ENCODE measurements at places on chromosomes 16 and 17.

DNA sequence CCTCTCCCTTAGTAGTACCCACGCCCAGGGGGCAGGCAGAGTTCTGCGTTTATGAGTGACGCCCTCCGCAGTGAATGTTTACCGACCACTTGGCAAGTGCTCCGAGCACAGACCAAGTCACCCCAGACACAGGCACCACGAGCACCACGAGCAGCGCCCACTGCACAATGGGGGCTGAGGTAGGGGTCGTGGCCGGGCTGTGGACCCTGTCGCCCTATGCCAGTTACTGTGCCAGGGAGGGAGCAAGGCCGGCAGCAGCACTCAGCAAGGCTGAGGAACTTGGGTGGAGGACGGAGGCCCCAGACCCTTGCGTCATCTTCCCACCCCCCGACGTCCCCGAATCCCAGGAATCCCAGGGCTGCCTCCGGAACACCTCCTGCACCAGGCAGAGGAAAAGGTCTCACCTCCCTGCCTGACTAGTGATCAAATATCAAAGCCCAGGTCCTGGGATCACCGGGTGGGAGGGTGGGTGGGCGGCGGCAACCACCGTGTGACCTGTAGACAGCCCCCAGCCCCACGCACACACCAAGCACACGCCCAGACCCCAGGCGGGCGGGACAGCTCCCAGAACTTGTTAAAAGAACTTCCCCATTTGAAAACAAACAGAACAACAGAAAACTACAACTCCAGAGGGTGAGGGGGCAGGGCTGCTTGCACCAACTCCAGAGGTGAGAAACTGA, 5.4 kb downstream of the VASN start:
- no peak for DNase-seq

DNA sequence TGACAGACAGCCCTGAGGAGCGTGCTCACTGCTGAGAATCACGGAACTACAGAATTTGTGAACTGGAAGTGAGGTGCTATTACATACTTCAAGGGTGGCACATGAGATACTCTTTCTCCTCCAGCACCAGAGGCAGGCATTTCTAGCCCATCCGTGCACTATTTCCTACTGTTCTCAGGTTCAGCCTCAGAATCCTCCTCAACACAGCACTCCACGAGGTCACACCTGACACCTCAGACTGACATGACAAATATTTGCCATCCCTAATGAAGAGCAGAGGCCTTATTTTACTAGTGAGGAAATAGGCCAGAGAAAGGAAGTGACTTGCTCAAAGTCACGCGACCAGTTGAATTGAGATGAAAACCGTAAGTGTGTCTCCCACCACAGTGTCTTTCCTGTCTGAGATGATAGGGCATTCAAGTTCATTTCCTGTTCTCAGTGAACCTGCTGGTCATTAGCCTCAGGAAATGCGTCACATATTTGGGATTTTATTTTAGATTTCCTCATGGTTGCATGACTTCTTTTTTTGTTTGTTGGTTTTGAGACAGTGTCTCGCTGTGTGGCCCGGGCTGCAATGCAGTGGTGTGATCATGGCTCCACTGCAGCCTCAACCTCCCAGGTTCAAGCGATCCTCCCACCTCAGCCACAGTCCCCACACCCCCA, 23.6 kb downstream of the SEZ6 start:
- DNase-seq = peak; percentile 22

DNA sequence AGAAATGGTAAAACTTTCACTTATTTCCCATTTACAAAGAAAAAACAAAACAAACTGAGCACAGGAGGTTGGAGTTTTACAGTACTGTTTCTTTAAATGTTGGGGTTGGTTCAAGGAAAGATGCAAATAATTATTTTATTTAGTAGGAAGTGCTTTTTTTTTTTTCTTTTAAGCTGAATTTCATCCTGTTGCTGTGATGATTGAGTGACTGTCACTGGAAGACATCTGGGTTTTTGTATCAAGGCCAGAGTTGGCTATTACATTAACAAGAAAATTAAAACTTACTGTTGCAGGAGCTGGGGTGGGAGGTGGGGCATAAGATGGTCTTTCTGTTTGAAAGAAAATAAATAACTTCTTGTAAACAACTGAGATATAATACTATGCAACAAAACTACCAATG, 2.3 kb downstream of the SMARCE1 start:
- no peak for DNase-seq

DNA sequence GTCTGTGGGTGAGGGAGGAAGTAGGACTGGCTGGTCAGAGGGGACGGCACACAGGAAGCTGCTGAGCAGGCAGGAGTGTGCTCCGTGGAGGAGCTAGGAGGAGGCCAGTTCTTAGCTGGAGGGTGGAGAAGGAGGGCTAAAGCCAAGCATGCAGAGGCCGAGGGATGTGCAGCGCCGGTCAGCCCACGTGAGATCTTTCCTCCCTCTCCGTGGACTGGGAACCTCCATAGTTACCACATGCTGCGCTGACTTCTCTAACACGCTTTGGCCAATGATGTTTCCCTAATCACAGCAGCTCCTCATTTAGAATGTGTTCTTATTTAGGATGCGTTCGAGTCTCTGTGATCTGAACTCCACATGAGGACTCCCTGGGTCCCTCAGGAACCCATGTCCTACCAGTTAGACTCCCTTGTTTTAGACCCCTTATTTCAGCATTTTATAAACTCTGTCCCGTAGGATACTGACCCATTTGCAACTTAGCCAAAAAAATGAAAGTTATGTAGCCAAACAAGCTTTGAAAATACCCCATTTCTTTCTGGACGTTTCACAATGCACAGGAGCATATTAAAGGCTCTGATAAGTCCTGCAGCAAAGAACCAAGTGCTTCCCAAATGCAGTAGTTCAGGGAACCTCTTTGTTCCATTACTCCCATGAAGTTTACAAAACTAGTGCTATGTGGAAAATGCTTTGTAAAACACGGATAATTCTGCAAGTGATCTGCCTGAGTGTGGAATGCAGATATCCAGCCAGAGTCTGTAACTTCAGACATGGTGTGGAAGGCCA, 51.4 kb downstream of the IRF8 start:
- no peak for DNase-seq

DNA sequence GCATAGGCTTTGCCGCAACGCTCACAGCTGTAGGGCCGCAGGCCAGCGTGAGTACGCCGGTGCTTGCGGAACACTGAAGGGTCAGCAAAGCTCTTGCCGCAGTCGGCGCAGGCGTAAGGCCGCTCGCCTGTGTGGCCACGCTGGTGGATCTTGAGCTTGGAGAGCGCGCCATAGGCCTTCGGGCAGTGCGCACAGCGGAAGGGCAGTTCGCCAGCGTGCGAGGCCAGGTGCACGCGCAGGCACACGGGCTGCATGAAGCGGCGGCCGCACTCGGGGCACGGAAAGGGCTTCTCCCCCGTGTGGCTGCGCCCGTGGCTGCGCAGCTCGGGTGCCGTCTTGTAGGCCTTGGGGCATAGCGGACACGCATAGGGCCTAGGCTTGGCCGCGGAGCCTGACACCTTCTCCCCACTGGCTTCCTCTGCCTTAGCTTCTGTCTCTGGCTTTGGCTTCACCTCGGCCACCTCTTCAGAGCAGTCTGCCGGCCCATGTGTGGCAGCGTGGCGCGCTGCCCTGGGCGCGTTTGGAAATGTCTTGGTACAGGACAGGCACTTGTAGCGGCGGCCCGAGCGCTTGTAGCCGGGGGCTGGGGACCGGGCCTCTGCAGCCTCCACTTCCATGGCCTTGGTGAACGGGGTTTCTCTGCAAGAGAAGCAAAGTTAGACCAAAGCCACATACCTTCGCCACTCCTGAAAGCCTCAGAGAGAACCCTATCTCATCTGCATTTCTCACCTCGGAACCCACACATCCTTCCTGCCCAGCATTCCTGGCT, 10.0 kb downstream of the ZNF668 start:
- DNase-seq = no peak

DNA sequence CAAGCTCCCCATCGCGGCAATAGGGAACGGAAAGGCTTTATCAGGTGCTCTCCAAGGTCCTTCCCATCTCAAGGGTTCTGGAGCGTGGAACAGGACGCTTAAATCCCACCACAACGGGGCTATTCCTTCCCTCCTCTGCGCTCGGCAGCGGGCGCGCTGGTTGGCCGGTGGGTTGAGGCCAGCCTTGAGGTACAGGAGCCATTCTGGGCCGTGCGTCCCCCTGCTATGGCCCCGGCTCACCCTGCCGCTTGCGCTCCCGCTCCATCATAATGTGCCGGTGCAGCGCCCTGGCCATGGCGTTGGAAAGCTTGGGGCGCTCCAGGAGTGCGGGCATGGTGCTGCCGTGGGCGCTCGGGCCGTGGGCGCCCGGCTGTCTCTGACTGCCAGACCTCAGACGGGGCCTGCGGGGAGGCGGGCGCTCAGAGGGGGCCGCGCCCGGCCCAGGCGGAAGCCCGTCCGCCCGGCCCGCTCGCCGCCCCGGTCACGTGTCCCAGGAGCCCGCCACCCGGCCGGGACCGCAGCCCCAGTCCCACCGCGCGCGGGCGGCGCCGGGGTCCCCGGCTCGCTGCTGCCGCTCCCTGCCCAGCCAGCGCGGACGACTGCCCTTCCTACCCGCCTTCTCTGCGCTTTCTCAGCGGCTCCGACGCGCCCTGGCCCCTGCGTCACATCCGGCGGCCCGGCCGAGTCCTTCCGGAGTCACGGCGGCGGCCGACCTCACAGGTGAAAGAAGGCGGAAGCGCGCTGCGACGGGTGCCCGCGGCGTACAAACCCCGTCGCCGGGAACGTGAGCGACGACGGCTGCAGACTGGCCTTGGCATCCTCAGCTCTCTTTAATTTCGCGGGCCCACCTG, at the start of gene GPS2:
GPS2 (minus strand) TSS at position 642 of the 851 bp plus-strand sequence; CDS start at position 334, 308 bp downstream.
- DNase-seq = peak; percentile 83

DNA sequence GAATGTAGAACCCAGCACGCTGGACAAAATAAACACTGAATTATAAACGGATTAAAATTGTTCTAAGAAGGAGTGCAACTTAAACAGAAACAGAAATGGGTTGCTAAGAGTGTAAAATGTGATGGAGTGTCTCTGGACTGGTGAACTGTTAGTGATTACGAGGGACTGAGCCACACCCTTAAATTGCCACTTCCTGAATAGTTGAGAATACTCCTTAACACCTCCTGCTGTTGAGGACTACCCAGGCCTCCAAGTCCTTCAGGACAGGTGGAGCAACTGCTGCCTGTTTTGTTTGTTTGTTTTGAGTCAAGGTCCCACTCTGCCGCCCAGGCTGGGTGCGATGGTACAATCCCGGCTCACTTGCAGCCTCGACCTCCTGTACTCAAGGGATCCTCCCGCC, 25.8 kb upstream of the IRF8 start:
- DNase-seq = no peak

DNA sequence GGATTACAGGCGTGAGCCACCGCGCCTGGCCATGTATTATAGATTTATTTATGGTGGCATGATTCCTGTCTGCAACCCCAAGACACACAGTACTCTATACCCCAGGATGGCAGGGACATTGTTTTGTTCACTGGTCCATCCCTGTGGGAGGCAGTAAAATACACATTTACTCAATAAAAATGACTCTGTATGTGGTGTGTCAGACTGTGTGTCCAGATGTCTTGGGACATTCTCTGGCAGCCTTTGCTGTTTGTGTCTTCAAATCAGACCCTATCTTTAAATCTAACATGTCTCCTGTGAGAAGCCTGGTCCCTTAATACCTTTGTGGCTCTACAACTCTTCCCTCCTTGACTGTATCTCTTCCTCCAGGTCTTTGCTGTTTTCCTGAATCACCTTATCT, 1.7 kb upstream of the COASY start:
- DNase-seq = no peak

DNA sequence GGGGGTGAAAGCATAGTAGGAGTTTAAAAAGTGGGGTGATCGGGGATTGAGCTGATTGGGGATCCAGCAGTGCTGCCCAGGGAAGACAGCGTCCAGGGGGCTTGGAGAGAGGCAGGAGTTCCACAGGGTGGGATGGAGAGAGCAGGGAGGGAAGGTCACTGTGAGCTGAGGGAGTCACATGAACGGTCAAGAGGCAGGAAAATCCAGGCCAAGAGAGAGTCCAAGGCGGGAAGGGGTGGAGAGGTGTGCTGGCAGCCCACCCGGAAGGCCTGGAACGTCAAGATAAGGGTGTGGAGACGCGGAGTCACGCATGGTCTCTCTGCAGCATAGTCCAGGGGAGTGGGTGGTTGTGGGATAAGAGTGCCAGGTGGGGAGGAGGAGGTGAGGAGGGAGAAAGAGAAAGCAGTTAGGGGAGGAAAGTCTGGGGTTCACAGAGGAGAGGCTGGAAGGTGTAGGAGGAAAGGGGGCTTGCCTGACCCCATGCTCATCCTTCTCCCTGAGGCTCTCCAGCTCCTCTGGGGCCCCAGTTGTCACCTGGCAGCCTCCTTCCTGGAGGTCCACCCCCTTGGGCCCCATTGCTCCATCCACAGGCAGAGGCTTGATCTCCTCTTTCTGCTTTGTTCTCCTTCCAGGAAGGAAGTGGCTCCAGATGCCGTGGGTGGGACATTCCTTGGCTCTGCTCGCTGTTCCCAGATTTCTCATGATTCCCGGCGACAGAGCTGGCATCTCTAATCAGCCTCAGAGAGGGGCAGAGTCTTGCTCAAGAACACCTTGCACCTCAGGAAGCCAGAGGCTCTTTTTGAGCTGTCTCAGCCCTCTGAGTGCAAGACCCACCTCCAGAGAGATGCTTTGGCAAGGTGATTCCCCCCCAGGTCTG, 28.7 kb downstream of the CCR7 start:
- DNase-seq = no peak

- DNase-seq = no peak
Measured at GRCh38 chr16:64693946-64694345, 427.9 kb downstream of the CDH11 start.

- no peak for DNase-seq
Measured at GRCh38 chr16:12009462-12009861, 32.9 kb downstream of the SNX29 start.

DNA sequence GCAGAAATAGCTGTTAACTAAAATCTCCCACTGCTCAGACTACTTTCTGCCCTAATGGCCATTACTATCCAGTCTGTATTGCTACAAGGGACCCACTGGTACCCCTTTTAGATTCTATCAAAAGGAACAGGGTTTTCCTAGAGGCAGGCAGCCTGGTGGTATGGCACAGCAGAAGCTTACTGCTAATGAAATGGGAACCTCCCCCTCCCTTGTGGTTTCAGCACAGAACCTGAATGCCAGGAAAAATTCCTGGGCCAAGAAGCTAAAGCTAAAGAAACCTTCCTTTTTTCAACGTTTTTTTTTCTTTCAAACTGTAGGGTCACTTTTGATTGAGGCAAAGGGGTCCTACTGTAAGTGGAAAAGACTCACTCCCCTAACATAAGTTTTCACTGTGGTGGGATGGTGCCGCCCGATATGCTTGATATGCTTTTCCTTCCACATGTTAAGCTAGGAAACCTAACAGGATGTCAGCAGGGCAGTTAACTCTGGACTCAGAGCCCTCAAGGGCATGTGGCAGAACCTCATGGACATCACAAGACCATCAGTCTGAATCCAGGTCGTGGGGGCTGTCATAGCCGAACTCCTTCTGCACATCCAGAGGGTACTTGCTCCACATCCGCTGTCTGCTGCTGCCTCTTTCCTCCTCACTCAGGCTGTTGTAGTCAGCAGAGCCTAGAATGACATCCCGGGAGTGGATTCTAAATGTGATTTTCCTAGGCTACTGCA, 9.8 kb downstream of the SLC7A6OS start:
- no peak for DNase-seq

DNA sequence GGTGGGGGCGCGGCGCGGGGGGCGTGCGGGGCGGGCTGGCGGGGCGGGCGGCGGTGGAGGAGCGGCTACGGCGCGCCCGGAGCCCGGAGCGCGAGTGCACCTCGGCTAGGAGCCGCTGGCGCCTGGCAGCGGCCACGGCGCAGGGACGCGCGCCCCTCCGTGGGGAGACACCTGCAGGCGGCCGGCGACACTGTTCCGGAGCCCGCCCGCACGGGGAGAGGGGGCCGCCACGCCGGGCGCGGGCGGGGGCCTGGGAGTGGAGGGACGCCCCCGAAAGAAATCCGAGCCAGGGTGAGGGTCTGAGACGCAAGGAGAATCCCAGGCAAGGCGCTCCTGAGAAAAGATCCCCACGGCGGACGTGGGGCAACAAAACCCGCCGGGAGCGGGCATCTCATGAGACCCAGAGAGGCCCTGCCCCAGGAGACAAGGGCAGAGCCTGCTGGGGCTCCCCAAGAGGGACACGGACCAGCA, at the start of gene GSG1L:
GSG1L (minus strand) TSS at position 124 of the 471 bp plus-strand sequence. CDS start 290 bp downstream, outside the sequence.
- DNase-seq = no peak

All from stimulated activated CD8-positive, alpha-beta memory T cell treated with anti-CD3 and anti-CD28 coated beads, Interleukin-15, amount 100 ng/mL, for 4 hours (primary cell).